SK-N-DZ (cell line): ENCODE measurements at places on chromosomes 7 and 10.
A peak's percentile ranks its signal among the peaks of the same experiment; 100 is the strongest.

- no peak for DNase-seq
Measured at GRCh38 chr10:4494551-4494950, 331.5 kb upstream of the AKR1E2 start.

GRCh38 chr7:99078416-99078815 lies 65.5 kb downstream of the SMURF1 start:
- DNase-seq: peak; percentile 18

- DNase-seq: no peak
Measured at GRCh38 chr7:133367561-133367960, 114.7 kb downstream of the EXOC4 start.

DNA sequence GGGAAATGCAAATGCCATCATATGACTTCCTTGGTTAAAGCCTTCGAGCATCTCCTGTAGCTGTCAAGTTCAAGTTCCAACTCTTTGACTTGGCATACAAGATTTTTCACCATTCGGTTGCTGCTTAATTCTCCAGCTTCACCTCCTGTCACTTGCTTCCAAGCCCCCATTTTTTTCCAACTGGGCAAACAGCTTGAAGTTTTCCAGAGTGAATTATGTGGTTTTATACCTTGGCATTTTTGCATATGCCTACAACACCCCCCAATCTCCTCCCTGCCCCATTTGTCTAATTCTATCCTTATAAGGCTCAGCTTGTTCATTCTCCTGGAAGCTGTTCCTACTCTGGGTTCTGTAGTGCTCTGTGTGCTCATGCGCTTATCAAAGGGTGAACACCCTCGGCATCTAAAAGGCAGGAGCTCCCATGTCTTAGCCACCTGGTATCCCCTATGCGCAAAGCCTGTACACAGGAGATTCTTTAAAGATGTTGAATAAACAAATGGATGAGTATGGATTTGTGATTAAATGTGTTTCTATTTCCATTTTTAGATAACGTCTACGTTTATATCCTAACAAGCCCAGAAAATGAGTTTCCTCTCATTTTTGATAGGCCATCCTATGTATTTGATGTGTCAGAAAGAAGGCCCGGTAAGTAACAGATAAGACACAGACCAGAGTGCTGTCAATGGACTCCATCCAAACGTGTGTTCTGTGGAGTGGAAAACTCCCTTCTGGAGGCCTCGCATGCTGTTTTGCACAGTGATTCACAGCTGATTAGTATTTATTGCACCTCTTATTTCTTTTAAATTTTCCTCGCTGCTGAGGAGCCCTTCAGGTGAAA lies 52.5 kb downstream of the CDHR3 start:
- DNase-seq: no peak

DNA sequence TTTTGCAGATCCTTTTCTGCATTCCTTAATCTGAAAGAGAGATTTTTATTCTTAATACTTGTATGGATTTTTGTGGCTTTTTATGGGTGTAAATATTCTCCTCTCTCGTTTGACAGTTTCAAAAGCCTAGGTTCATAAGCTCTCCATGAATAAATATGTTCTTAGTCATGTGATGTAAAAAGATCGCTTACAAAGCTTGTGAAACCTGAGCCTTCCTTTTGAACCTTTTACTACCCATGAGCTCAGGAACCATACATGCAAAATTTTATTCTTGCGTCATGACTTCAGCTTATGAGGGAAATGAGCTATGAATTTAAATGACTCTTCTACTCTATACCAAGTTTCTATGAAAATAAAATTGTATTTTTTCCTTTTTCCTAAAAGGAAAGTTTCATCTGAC lies 98.7 kb downstream of the POLL start:
- DNase-seq: no peak
